NCI-H2227 treated with DMSO at 0.1 percent for 48 hours (cell line): ENCODE measurements at places on chromosomes 7 and 10.

GRCh38 chr7:79854621-79855020 is 280.0 kb upstream of the GNAI1 start:
- DNase-seq = no peak

GRCh38 chr10:69270990-69271389 is 7.3 kb upstream of the HK1 start:
- no peak for DNase-seq

GRCh38 chr10:71727738-71728737 is 8.5 kb upstream of the C10orf105 start:
- DNase-seq = no peak

- no peak for DNase-seq
Observed at GRCh38 chr10:8637640-8638039, 583.2 kb downstream of the GATA3 start.

DNA sequence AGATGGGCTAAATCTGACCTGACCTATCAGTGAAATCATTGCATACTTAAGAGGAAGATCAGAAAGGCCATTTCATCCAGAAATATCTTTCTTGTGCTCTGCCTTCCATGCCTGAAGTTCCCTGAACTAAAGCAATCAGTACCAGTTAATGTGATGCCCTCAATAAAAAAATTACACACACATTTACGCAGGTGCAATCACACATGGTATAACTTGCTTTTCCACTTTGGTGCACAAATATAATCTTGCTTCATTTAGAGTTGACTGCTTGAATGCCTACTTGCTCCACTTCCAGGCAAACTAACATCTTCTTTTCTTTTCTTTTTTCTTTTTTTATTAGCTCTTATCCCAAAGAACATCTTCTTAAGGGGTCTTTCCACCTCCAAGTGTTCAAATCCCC is 58.3 kb upstream of the KIF5B start:
- no peak for DNase-seq

DNA sequence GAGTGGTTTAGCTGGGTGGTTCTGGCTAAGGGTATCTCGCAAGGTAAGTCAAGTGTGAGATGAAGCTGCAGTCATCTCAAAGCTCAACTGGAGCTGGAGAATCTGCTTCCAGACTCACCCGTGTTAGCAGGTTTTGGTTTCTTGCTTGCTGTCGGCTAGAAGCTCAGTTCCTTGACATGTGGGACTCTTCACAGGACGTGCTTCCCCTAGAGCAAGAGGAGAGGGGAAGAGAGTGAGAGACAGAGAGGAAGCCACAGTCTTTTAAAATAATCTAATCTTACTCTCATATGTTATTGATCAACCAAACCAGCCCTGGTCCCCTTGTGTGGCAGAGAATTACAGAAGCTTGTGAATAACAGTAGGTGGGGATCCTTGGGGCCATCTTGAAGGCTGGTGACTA is 199.5 kb downstream of the REEP3 start:
- DNase-seq = no peak

- no peak for DNase-seq
Observed at GRCh38 chr7:130909161-130909836, 175.3 kb upstream of the KLF14 start.

- no peak for DNase-seq
Observed at GRCh38 chr7:134722786-134723322, 56.6 kb upstream of the CALD1 start.

DNA sequence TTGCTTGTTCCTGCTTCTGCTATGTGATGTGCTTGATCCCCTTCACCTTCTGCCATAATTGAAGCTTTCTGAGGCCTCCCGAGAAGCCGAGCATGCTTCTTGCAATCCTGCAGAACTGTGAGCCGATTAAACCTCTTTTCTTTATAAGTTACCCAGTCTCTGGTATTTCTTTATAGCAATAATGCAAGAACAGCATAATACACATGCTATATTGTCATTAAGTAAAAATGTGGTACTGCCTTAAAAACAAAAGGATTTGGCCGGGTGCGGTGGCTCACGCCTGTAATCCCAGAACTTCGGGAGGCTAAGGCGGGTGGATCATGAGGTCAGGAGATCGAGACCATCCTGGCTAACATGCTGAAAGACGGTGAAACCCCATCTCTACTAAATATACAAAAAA is 59.6 kb upstream of the ANAPC16 start:
- no peak for DNase-seq

DNA sequence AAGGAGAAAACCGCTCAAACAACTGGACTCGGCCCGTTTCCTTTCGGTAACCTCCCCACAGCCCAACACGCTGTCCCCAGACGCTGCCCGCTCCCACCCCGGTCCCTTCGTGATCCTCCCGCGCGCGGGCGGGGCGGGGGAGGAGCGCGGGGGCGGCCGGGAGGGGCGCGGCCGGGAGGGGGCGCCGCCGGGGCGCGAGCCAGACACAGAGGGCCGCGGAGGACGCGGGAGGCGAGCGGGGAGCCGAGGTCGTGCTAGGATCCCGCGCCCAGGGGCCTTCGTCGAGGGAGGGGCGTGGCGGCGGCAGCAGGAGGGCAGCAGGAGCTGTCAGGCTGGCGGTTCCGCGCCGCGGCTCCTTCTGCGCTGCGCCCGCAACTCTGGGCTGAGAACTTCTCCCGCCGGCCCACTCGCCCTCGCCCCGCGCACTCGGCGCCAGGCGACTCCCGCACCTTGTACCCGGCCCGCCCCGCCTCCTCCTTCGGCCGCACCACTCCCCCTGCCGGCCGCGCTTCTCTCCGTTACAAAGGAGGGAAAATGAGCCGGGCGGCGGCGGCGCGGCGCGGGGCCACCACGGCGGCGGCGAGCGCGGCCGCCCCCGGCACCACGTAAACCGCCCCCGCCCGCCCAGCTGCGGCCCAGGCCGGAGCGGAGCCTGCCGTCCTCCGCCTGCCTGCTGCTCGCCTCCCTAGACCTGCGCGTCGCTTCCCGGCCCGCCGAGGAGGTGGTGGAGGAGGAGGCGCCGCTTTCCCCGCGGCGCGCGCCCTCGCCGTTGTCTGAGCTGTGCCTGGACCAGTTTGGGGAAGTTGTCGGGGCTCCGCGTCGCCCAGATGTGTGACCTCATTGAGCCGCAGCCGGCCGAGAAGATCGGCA is at the start of gene CDK14:
Gene CDK14 (plus strand): TSS at position 521 of the 870 bp plus-strand sequence. CDS start 307 bp downstream, at position 828.
- peak; percentile 4 for DNase-seq
